Immature natural killer cell (primary cell): ENCODE measurements at places on chromosomes 13 and 19. TPM values are rescaled to one million over a fixed set of nuclear protein-coding genes. Genes with fewer than 3 reads are reported as not detected.

TNFRSF19 gene
- 0.19 TPM for polyA plus RNA-seq

DNA sequence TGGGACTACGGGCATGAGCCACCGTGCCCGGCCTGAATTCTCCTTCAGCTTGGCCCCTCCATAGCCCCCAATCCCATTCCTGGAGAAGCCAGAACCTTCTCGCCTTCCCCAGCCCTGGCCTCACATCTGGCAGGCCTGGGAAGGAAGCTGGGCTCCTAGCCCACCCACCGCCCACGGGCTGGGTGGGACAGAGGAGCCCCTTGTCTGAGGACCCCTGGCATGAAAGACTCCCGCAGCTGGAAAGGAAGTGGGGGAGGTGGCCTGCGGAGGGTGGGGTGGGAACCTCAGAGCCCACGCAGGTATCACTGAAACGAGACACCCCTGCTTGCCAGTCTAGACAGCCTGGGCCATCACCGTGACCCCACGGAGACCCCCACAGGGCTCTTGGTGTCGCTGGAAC is 7.7 kb upstream of the NANOS3 start:
- DNase-seq: no peak

CBLC gene
- not detected for polyA plus RNA-seq

CAPN12 gene
- 55.1 TPM for polyA plus RNA-seq

- no peak for DNase-seq
Measured at GRCh38 chr19:53809518-53810186, 14.5 kb downstream of the NLRP12 start.

DNA sequence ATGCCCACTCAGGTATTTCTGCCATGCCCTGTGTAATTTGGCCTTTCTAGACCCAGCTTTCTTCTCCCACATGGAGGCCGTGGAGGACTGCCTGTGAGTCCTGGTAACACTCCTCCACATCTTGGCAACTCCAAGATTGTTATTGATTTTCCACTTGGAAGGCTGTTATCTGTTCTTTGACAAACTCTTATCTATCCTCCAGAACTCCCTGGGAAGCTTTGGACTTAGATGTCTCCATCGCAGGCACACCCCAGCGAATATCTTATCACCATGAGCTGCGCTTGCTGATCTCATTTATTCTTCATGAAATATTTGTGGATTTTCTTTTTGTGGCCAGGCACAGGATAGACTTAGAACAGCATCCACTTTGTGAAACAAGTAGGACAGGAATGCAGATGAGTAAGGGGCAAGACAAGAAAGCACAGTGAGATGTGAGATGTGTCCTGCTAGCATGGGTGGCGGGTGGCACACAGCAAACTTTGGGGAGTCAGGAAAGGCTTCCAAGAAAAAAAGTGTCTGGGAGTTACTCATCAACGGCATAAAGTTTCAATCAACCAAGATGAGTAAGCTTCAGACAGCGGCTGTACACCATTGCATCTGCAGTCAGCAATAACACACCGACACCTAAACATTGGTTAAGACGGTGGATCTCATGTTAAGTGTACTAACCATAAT is 84.5 kb upstream of the IRS2 start:
- no peak for DNase-seq

C13orf42 gene
- polyA plus RNA-seq: not detected

SIGLEC8 gene
- not detected for polyA plus RNA-seq

GRCh38 chr13:113820813-113821651 is 42.8 kb downstream of the GAS6 start:
- DNase-seq: no peak
